ENCODE measurements at places on chromosomes 2 and 18. TPM values are rescaled to one million over a fixed set of nuclear protein-coding genes. Genes with fewer than 3 reads are reported as not detected.

KCNG2 gene
- not detected for total RNA-seq

TMEM247 gene
- not detected for total RNA-seq

GCKR gene
- not detected for total RNA-seq

KCNK3 gene
- not detected for total RNA-seq

CDH7 gene
- 1.5 TPM for total RNA-seq

PCARE gene
- total RNA-seq = not detected

- DNase-seq = no peak
These were observed 136.0 kb upstream of the ITGB6 start for GRCh38 chr2:160336105-160336504.

- DNase-seq = no peak
These were observed 418.9 kb upstream of the FANCL start for GRCh38 chr2:58660046-58660445.

GRCh38 chr2:192230889-192231453 is 36.2 kb upstream of the TMEFF2 start:
- DNase-seq = no peak

DNA sequence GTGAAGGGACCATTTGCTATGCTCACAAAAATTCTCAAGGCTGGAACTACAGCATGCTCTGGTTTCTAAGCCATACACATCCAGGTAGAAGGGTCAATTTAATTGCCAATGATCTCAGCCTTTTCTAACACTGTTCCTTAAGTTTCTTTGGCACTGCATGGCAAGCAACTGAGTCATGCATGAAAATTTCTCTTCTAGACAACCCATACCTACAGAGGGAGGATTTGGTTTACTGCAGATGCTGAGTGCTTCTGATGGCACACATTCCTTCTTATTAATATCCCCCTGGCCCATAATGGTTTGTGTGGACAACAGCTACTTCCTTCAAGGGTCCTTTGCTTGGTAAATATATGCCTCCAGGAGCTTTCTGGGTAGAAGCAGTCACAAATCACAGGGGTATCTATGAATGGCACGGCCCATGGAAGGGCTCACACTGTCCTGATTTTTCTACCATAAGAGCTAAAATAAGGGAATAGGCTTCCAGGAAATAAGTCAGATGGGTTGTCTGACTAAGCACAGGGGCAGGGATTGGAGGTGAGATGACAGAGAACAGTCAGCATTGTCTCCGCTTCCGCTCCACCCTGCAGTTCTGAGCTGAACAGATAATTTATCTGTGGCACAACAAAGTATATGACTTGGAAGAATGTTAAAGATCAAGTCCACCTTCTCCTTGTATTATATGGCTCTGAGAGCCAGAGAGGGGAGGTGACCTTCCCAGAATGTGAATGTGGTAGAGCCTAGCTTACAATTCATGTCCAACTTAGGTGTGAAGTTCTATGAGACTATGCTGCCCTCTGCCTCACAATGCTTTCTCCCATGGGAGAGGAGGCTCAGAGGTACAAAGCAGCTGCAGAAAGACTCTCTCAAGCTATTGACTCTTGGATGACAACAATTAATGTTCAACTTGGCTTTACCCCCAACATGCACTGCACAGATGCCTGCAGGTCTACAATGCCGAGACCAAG is 199.2 kb upstream of the TNP1 start:
- DNase-seq = peak; percentile 89

DNA sequence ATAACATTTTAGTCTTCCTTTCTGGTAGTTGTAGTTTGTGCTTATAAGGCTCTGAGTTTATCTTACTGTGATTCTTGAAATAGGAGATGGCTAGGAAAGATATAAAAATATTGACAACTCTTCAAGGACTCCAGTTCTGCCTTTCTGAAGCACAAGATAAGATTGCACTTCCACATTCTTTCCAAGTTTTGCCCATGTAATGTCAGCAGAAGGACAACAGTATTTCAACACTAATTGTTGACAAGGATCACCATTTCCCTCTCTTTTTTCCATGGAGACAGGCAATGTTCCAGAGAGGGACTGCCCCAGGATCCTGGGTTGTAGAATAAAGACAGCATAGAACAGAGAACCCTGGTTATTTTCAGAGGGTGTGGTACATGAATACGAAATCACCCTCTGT is 279.1 kb upstream of the CNTNAP5 start:
- no peak for DNase-seq

DNA sequence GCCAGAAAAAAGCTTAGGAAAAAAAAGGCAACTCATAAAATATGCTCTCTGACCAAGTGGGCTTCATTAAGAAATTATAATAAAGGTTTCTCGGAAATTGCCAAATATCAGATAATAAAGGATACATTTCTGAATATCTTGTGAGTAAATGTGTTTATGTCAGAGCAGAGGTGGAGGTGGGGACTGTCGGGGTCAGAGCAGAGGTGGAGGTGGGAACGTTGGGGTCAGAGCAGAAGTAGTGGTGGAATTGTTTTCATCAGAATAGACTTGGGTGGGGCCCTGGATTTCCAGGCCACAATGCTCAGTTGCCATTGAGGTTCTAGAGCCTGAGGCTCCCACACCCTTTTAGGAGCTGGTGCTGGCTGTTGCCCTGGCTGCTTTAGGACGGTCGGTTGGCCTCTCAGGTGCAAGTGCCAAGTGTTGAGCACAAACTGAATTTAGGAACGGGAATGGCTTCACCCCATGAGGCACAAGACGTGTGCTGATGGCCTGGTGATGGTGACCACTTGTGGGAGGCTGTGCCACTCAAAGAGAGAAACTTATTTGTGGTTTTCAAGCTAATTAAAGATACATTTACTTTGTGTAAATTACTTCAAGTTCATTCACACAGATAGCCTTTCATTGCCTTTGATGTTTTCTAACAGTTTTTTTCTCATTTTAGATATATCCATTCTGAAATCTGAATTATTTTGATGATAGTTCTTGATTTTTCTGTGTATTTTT is 131.5 kb downstream of the ATP9B start:
- DNase-seq = peak; percentile 44

GRCh38 chr2:30351116-30351515 is 95.9 kb upstream of the LCLAT1 start:
- DNase-seq = no peak

Data from HT1080 (cell line).